PC-3 (cell line): ENCODE measurements at places on chromosomes 12 and 14.

DNA sequence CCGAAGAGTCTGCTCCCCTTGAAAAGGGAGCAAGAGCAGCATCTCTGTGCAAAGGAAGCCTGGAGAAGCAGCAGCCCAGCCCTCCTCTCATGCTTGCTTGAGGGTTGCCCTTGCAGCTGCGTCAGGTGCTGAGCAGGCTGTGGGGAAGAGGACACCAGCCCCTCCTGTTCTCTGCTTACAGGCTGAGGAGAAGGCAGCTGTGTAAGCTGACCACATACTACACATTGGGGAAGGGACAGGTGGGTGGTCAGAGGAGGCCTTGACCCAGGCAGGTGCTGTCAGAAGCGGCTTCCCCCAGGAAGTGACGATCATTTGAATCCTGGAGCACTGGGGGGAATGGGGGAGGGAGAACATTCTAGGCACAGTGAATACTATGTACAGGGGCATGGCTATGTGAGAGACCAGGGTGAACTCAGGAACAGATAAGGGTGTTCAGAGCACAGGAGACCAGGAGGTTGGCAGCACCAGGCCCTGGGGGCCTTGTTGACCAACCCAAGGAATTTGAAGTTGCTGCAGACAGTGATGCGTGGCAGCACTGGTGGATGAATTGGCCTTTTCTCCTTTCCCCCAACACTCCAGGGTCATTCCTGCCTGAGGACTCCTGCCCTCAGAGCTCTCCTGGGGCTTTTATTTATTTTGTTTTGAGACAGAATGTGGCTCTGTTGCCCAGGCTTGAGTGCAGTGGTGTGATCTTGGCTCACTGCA is 2.7 kb upstream of the KLC1 start:
- no peak for DNase-seq

DNA sequence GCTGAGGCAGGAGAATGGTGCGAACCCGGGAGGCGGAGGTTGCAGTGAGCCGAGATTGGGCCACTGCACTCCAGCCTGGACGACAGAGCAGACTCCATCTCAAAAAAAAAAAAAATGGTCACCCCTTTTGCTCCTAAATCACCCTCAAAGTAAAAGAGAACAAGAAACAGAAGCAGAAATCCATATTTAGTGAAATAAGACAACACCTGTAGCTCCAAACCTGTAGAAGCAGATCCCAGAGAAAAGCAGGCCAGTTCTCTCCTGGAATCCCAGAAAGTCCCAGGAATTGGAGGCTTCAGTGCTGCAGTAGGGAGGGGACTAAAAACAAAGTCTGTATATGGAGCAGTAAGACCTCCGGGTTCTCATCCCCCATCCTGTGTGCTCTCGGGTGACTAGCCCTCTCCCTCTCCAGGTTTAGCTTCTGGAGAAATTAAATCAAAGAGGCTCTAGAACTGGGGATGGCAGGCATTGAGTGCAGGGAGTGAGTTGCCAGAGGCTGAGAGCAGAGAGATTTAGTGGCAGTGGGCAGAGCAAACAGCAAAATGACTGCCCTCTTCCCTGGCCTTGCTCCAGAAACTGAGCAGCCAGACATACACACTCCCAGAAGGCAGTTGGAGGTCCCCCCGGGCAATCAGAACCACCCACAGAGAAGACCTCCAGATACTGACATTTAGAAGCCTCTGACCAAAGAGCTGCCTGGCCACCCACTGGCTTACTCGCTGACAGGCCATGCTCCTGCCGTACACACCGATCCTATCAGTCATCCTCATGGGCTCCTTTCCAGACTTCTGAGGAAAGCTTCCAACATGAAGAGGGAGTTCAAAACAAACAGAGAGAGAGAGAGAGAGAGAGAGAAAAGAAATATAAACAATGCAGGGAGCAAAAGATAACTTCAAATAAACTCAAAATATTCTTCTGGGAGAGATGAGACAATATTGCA is 6.3 kb upstream of the MLXIP start:
- peak; percentile 90 for DNase-seq

DNA sequence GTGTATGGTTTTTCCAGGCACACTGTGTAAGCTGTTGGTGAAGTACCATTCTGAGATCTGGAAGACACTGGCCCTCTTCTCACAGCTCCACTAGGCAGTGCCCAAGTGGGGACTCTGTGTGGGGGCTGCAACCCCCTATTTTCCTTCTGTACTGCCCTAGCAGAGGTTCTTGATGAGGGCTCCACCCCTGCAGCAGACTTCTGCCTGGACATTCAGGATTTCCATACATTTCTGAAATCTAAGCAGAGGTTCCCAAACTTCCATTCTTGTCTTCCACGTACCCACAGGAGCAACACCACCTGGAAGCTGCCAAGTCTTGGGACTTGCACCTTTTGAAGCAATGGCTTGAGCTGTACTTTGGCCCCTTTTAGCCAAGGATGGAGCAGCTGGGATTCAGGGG is 85.2 kb upstream of the PRMT8 start:
- DNase-seq = no peak

- DNase-seq = no peak
Measured at GRCh38 chr14:96050482-96050881, 11.3 kb downstream of the C14orf132 start.

DNA sequence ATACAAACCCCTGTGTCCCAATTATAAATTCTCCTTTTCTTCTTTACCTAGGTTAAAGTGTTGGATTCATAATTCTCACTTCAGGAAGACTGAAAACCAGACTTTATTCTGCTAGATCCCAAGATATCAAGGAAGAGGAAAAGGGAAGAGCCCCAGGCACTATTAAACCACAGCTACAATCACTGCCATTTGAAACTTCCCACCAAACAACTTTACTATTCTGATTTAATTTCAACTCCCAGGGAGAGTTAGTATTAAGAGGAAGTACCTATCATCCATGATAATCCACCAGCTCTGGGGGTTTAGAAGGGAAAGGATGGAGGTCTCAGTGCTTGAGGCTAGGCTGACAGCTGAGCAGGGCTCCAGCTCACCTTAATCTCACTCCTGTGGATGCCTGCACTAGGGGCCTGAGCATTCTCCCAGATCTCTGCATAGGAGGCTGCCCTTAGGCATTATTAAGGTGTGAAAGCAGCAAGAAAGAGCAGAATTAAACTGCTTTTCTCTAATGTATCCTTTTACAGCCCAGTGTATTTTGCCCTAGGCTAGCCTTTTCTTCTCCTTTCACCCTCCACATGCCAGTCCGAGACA is 52.9 kb downstream of the MYF5 start:
- no peak for DNase-seq

DNA sequence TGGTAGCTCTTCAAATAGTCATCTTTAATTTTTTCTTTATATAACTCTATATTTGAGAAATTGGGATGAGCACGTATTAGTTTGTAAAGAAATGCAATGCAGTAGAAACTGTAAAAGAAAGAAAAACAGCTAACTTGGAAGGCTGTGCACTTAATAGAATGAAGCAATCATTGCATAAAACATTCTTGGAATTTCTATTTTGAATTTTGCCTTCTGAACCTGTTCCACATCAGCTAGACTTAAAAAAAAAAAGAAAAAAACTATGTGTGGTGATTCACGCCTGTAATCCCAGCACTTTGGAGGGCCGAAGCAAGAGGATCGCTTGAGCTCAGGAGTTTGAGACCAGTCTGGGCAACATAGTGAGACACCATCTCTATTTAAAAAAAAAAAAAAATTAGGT is 29.4 kb downstream of the SCN8A start:
- DNase-seq = no peak

GRCh38 chr12:117590999-117591398 is 229.6 kb upstream of the NOS1 start:
- DNase-seq = no peak

DNA sequence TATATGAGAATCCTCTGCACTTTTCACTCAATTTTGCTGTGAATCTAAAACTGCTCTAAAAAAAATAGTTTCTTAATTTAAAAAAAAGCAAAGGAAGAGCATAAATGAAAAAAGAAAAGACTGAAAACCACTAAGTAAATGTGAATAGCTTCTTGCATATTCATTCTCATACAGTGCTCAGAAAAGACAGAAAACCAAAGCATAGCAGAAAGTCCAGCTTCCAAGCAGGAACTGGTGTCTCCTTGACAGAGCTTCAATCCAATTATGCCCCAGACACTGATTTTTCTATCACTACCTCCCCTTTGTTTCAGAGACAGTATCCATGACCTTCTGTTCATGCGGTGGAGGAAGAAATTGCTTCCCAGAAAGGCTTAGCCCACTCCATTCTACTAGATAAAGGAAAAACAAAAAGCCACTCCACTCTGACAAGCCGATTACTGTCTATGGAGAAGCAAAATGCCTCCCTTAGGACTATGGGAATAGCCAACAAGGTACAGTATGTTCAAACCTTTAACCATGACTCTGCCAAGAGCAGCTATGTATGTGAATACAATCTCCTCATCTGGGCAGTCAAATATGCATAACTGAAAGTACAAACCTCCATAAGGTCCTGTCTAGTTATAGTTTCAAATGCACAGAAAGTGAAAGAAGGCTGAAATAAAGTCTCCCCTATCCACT is 40.6 kb downstream of the ATF7 start:
- no peak for DNase-seq

GRCh38 chr14:71166180-71166837 is 259.1 kb downstream of the PCNX1 start:
- peak; percentile 79 for DNase-seq

- DNase-seq = no peak
Measured at GRCh38 chr12:90921536-90921935, 33.4 kb downstream of the CCER1 start.

GRCh38 chr14:73748858-73749357 is 34.7 kb upstream of the PNMA1 start:
- DNase-seq = no peak

DNA sequence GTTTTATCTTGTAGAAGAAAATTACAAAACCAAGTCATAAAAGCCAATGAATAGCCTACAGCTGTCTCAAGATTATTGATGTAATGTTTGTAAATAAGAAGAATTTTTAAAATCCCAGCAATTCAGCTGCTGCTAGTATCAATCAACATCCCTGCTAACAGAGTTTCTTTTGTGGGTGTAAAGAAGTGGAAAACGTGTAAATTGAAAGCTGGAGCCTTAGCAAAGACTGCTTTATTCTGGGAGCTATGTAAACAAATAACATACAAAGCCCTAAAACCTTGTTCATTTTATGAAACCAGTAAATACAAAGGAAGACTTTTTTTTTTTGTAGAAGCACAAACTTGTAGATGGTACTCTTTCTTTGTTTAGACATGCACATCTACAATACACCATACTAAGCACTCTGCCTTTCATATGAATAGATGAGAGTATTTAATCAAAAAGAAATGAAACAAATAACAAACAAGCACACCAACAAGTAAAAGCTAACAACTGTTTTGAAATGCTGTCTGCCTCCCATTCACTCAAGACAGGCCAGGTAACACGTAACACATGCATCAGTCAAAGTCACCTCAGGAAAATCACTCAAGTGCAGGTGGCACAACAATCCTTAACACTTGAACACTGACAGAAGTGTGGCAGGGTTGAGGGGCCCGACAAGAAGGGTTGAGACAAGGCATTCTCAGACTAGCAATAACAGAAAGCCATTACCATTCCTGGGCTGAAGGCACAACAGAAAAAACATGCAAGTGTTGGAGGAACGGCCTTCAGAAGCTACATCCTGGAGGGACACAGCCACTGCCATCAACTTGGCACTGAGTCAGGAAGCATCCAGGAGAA is 1364.0 kb upstream of the SEL1L start:
- DNase-seq = no peak

DNA sequence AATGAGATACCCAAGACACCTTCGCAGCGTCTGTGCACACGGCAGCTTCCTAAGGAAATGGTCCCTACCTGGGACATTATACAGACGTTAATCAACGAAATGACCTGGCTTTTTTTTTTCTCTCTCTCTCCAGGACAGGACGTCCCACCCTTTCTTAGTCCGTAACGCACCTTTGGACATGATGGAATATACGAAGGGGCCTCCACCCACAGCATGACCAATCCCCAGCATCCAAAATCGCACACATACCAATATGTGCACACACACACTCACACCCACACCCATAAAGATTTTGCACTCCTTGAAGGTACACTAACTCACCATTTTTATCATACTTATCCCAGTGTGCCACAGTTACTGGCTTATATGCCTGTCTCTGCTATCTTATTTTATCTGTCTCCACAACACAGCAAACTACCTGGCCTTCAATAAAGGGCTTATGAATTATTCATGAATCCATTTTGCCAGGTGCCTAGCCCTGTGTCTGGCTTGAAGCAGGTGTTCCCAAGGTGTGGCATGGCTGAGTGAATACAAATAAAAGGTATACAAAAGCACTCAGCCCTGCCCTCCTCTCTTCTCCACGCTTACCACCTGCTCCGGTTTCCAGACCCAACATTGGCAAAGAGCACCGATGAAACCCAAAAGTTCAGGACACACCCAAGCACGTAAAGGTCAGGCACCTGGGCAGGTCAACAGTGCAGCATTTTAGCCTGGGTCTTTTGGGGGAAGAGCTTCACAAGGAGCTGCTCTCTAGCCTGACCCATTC is 2.2 kb downstream of the SCNN1A start:
- no peak for DNase-seq

- peak; percentile 55 for DNase-seq
Measured at GRCh38 chr12:107912421-107913004, 138.0 kb downstream of the ASCL4 start.

DNA sequence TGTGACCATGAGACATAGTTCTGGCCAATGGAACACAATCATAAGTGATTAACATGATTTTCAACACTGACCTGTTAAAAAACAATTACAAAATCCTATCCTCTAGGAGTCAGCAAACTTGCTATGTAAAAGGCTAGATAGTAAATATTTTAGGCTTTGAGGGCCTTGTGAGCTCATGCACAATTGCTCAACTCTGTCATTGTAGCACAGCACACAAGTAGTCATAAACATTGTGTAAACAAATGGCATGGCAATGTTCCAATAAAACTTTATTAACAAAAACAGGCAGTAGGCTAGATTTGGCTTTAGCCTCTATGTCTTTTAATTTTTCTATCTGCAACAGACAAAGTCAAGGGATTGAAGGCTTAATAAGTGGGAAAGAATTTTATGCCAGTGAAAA is 350.7 kb downstream of the C12orf50 start:
- peak; percentile 61 for DNase-seq

DNA sequence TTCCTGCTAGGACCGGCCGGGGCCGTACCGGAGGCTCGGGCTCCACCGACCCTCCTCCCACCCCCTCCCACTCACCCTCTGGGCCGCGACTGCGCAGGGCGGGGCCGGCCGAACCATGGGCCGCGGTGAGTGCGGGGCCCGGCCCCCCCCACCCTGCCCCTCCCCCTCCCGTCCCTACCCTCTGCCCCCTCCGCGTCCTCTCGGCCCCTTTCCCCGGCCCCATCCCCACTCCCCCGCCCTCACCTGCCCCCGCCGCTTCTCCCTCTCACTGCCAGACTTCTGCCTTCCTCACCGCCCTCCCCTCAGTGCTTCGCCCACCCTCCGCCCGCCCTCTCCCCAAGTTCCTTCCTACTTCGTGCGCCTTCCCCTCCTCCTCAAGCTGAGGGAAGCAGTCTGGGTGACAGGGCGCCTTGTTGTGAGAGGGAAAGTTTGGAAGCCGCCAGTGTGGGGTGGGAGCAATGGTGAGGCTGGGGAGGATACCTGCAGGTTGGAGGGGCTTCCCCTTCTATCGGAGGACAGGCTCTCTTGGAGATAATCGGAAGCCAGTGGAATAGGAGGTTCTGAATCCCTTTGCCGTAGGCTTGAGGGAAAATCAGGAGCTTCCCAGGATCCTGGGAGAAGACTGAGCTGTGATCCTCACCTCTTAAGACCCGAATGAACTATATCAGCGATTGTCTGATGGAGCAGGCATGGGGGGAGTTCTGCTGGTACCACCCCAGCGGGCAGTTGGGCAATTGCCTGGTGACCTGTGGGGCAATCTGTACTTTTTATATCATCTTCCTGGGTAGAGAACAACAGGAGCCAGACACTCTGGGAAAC is 472 bp downstream of the MBD6 start:
- DNase-seq = peak; percentile 46
